ENCODE measurements at places on chromosomes 3 and 15.
A peak's percentile ranks its signal among the peaks of the same experiment; 100 is the strongest.

DNA sequence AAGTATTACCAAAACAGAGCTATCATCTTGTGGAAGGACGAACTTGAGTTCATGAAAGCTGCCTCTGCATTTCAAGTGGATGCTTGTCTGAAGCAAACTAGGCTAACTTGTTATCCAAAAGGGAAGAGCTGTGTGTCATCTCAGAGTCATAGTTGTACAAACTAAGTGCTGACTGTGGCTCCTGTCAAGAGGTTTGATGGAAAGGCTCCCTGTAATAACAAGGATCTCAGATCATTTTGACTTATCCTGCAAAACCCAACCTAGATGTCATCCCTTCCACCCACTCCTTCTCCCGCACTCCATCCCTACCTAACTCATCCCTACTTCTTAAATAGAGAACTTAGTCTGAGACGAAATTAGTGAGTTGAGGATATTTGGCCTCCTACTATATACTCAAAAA is 110.8 kb downstream of the NR2E3 start:
- no peak for DNase-seq

- DNase-seq, result no peak
Observed at GRCh38 chr3:64163755-64164148, 61.5 kb downstream of the PRICKLE2 start.

DNA sequence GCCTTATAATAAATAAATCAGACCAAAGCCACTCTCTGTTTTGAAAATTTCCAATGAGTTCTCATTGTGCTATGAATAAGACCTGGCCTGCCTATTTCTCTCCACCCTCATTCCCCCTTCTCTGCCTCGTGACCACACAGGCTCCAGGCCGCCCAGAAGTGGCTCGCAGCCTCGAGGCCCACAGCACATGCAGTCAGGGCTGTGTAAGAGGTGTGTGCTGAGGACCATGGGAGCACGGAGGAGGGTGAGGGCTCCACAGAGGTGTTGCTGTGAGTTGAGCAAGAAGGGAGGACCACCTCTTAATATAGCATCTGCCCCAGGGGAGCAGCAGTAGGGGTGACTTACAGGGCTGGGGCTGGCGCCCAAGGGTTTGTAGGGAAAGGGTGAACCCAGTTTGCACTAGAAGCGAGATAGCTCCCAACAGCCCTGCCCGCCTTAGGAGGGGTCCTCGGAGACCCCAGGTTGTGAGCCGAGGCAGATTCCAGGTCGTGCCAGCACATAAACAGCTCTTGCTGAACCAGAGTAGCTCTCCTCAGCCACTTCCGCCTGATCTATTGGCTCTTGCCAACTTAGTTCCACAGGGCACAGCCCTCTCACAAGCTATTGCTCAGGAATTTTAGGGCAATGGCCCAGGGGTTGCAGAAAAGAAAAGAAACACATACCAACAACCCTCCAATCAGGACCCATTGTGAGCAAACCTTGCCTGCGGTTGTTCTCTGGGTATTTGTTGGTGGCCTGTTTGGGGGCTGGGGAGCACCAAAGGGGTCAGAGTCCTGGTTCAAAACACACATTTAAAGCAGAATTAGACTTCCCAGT is 117.7 kb downstream of the MYLK start:
- no peak for DNase-seq

DNA sequence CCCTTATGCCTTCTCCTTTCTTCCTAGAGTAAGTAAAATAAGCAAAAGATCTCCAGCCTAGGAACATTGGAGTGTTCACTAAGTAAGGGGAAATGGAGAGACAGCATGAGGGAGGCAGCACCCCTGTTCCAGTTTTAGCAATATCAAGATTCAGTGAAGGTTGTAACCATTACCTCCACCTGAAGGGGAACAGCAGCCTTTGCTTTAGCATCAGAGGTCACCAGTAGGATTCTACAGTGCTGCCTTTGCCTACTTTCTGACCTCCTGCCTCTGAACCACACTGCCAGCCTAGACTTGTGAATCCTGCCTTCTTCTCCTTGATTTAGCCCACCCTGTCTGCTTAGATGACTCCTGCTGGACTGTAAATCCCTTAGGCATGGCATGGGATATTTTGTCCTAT is 104.7 kb downstream of the GAP43 start:
- no peak for DNase-seq

- DNase-seq, result no peak
Observed at GRCh38 chr3:42680271-42680670, 5.1 kb upstream of the KLHL40 start.

DNA sequence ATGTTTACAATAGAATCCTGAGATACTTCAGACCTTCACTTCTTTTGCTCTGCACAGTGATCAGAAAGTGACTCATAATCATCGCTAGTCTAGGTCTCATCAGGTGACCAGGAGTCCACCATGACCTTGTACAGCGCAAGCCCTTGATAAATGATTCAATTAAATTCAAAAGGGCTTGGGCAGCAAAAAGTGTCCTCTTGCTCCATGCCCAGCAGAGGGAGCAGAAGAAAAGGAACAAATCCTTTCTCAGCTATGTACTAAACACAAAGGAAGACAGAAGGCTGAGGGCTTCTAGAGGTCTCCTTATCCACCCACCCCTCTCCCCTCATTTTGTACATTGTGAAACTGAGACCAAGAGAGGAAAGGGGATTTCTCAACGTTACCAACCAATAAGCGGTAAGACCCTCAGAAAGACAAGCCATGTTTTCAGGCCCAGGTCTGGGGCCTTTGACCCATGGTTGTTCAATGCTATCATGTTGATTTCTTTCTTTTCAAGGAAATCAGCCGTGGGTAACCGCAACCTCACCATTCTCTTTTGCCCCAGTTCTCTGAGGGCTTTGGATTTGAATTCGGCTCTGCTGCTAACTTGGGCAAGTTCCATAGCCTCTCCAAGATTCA is 74.8 kb downstream of the AQP9 start:
- DNase-seq, result peak; percentile 27

DNA sequence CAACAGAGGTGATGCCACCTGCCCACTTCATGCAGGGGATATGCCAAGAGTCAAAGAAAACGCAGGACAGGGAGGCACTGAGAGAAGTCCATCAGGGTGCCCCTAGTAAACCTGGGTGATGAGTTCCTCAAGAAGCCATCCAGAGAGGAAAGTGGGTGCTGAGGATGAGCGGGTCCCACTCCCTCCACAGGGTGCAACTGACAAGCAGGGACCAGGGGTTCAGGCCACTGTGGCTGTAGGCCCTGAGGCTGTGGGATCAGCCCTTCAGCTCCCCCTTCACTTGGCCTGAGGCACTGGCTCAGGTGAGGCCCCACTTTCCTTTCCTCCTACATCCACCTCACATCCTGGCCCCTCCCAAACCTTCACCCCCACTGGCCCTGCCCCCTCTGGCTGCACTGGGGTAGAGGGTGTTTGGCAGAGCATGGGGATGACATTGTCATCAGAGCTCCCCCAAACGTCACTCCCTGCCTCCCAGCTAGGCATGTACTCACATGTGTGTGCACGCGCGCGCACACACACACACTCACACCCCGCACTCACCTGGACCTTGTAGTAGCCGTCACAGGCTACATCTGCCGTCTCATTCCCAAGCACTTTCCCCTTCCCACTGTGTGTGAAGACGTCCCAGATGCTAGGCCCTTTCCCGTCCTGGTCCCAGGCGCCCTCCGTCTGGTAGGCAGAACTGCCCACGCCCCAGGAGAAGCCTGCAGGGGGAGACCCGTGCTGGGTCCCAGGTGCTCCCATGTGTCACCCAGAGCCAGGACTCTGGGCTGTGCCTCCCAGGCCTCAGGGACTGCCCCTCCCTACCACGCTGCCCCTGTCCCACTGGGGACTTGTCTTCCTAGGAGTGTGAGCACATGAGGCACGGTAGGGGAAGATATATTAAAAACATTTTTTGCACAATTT is 1.4 kb downstream of the LCTL start:
- DNase-seq, result no peak

- no peak for DNase-seq
Observed at GRCh38 chr3:58287354-58287753, 18.7 kb upstream of the RPP14 start.

GRCh38 chr3:57654267-57654666 is 38.6 kb downstream of the DENND6A start:
- no peak for DNase-seq

GRCh38 chr15:31379042-31379441 is 52.4 kb downstream of the KLF13 start:
- DNase-seq, result no peak

DNA sequence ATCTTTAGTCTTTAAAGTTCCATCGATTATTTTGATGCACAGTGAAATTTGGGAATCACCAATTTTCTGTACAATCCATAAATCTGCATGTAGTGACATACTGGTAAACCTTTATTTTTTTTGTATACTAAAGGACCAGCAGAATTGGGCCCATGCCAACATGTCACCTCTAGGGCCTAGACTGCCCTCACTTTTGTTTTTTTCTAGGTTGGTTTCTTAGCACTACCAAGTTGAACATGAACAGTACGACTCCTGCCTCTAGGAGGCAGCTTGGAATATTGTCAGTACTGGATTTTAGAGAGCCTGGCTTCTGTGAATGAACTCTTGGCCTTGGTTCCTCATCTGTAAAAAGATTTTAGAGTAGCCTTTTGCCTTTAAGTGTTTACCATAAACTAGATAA is 32.3 kb downstream of the NKIRAS1 start:
- no peak for DNase-seq

DNA sequence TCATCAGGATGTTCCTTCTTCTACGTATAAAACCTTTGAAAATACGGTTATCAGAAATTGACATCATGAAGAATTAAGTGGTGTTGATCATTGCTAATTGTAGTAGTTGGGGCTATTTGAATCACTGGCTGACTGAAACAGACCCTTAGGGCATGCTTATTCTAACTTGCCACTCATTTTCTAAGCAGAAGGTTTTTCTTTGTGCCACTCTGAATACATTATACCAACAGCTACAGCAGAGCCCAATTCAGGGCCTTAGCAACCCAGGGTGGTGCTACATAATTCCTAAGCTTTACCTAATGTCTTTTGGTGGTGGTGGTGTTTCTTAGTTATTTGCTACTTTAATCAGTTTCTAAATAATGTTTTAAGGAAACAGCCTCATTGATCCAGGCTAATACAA is 524.2 kb downstream of the NLGN1 start:
- DNase-seq, result no peak

- no peak for DNase-seq
Observed at GRCh38 chr15:46607077-46607476, 972.2 kb downstream of the SQOR start.

- no peak for DNase-seq
Observed at GRCh38 chr15:83571820-83572707, 81.9 kb upstream of the ADAMTSL3 start.

DNA sequence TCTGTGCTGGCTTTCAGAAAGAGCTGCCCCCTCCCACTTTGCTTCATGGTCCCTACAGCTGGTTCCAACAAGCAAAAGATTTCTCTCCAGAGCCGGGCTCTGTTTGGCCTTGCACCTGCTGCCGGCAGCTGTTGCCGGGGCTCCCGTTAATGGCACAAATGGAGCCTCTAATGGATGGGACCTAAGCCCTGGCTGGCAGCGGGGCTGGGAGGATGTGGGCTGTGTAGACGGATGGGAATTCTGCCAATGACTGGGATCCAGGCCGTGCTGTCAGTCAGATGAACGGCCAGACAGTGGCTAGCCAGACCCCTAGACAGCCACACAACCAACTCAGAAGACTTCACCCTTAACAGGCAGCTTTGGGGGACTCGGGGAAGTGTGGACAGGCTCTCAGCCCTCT is 88.0 kb downstream of the RPLP1 start:
- no peak for DNase-seq

DNA sequence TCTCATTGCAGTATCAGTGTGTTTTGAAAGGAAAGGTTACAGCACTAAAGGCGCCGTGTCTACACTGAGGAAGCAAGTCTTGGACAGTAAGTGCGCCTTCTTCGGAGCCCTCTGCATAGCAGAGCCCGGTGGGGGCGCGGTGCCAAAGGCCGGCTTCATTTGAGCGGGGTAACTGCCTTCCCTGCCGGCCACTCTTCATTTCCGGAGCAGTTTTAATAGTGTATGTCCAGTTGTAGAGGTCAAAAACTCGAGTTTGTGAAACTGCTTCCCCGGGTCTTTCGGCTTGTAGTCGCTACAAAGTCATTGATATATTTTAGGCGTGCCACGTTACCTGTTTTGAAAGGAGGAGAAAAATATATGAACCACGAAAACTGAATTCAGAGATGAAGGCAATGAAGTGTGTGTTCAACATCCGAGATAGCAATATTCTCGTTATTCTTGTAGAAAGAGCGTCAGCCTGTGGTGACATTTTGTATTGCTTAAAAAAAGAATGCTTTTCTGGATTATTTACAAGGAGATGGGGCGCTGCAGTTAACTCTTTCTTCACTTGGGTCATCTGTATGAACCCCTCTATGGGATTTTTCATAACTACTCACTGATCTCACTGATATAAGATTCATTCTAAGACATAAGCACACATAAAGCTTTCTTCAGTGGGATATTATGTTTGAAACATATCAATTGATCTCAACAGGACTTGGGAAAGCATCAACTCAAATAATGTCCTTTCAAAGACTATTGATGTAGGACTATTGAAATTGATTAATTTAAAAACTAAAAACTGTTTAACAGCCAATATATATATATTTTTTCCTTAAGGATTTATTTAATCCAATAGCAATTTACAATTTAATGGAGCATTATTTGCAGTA is 3.0 kb downstream of the ALCAM start:
- peak; percentile 32 for DNase-seq

DNA sequence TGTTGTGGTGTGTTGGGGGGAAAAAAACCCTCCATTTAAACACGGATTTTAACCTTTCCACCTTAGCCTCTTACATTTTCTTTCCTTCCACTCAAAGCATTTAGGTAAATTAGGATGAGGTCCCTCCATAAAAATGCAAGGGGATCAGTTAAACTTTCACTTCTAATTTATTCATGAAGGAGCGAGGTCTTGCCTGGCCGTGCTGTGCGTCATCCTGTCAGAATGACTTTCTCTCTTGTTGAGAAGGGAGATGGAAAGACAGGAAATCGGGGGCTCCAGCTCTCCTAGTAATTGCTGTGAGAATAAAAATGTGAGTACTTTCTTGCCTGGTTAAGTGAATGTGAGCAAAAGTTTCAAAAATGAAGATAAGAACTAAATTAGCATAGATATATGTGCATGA is 962.3 kb upstream of the NR2F2 start:
- DNase-seq, result no peak

- no peak for DNase-seq
Observed at GRCh38 chr3:72977060-72977808, 19.4 kb upstream of the PPP4R2 start.
